Airway epithelial cell (primary cell): ENCODE measurements at places on chromosomes 6 and 20. TPM values are rescaled to one million over a fixed set of nuclear protein-coding genes. Genes with fewer than 3 reads are reported as not detected.

GID8 gene
- 44.2 and 45.8 TPM in 2 replicates for total RNA-seq

CRISP3 gene
- total RNA-seq: 0.09 and 0.35 TPM in 2 replicates

RBM24 gene
- total RNA-seq: 0.70 and 1.9 TPM in 2 replicates

GPR31 gene
- not detected in 2 replicates for total RNA-seq

LIN28B gene
- total RNA-seq: not detected in 2 replicates
